ENCODE measurements at places on chromosomes 16 and 17.

- DNase-seq, result no peak
Measured at GRCh38 chr16:27318392-27319256, 4.8 kb downstream of the IL4R start.

- peak; percentile 61 for DNase-seq
Measured at GRCh38 chr16:58020628-58021521, 4.7 kb upstream of the MMP15 start.

- DNase-seq, result no peak
Measured at GRCh38 chr17:75142236-75142971, 10.9 kb upstream of the NT5C start.

GRCh38 chr16:9469512-9469911 lies 378.1 kb downstream of the HAPSTR1 start:
- DNase-seq, result no peak

- no peak for DNase-seq
Measured at GRCh38 chr17:42766124-42766523, 5.1 kb downstream of the RAMP2 start.

- no peak for DNase-seq
Measured at GRCh38 chr16:19666477-19666876, 51.5 kb downstream of the KNOP1 start.

DNA sequence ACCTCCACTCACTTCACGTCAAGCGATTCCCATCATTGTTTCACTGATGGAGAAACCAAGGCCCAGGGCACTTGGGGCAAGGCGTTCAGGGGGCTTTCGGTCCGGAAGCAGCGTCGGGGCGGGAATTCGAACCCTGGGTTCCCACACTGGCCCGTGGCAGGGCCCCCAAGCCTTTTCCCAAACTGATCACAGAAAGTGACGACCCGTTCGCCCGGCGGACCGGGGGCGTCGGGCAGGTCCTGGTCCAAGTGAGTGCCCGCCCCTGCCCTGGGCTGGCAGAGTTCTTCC lies 856 bp upstream of the MON1B start:
- no peak for DNase-seq

DNA sequence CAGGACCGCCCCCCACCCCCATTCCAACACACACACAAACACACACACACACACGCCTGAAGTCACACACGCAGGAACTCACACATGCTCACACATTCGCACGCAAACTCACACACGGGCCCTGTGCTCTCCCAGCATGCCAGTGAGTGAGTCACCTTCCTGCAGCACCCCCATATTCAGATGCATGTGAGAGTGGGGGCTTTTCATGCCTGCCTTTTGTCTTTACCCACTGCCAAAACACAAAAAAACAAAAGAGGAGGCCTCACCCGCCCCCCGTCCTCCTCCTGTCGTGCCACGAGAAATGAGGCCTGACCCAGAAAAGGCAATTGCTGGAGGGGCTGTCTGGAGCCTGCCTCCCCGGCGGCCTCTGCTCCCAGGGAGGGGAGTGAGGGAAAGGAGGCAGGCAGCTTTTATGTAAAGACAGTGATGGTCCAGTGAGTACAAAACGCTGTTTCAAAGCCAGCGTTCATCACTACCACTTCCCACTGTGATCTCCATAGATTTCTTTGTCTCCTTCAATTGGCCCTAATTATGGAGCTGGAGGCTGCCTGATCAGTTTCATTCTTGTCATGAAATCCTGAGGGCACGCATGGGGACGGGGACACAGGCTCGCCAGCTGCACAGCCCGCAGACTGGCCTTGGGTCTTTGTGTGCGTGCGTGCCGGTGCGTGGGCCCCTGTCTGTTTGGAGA lies 29.5 kb upstream of the GSE1 start:
- DNase-seq, result no peak

GRCh38 chr17:76695059-76695831 lies 15.5 kb downstream of the MXRA7 start:
- no peak for DNase-seq

GRCh38 chr17:13362341-13363122 lies 239.2 kb downstream of the HS3ST3A1 start:
- DNase-seq, result no peak

- DNase-seq, result no peak
Measured at GRCh38 chr17:39144416-39144840, 7.0 kb downstream of the PLXDC1 start.

DNA sequence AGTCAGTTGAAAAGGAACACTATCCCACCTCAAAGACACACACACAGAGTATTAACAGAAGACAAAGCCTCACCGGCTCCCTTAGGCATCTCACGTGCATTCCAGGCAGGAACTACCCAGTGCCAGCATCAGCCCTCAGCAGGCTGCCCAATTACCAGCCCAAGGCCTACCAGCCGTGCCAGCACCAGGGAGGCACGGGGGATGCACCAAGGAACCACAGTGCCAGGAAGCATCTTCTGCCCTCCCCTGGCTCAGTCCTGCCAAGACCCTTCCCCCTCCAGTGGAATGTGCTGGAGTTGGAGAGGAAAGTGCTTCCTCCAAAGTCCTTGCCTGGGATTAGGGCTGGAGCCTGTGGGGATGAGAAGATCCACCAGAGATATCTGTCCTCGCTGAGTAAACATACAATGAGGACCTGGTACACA lies 11.0 kb upstream of the KRT19 start:
- no peak for DNase-seq

DNA sequence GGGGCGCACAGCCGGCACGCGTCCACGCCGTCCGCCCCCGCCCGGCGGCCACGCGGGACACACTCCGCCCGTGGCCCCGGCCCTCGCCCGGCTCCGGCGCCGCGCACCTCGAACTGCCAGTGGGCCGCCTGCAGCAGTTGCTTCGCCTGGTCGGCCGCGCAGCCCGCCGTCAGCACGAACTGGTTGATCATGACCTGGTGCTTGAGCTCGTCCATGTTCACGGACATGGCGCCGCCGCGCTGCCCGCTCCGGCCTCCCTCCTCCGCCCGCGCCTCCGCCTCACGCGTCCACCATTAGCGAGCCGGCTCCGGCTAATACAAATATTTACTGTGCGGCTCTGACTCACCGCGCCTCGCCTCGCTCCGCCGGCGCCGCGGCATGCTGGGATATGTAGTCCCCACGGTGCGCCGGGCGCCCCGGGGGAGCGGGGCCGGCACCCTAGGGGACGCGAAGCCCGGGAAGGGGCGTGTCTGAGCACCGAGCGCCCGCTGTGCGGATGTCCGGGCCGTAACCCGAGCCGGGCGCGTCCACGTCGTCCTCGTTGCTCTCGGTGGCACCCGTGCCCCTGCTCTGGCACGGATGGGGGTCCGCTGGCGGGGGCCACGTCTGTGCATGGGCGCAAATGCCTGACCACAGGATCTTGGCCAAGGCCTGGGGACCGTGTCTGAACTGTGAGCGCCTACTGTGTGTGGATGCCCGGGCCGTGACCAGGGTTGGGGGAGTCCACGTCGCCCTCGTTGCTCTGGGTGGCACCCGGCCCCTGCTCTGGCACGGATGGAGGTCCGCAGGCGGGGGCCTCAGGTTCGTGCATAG lies at the start of gene UBALD1:
UBALD1 (minus strand) TSS at position 318 of the 813 bp plus-strand sequence; CDS start at position 227, 91 bp downstream.
- peak; percentile 83 for DNase-seq

DNA sequence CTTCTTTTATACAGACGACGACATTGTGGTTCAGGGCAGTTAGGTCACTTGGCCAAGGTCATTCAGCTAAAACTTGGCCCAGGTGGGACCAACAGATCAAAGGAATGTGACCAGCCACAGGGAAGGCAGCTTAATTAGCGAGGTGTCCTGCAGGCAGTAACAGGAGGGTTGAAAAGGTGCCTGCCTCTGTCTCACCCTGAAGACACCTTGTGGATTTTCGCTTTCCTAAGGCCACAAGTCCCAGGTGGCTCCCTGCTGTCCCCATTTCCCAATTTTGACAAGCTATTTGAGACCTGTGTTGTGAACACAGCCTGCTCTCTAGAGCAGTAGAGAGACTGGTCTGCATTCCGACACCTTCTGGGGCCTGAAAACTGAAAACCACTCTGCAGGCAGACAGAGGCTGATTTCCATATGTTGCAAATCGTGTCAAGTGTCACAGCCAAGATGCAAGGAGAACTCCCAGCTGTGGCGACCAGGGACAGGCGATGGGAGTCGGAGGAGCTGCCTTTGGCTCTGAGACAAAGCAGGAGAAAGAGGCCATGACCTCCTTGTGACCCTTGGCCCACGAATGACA lies 593.1 kb upstream of the CDH5 start:
- DNase-seq, result no peak

- DNase-seq, result peak; percentile 55
Measured at GRCh38 chr16:728131-728889, 1.4 kb downstream of the HAGHL start.

- no peak for DNase-seq
Measured at GRCh38 chr17:13078591-13079385, 61.0 kb upstream of the ELAC2 start.

DNA sequence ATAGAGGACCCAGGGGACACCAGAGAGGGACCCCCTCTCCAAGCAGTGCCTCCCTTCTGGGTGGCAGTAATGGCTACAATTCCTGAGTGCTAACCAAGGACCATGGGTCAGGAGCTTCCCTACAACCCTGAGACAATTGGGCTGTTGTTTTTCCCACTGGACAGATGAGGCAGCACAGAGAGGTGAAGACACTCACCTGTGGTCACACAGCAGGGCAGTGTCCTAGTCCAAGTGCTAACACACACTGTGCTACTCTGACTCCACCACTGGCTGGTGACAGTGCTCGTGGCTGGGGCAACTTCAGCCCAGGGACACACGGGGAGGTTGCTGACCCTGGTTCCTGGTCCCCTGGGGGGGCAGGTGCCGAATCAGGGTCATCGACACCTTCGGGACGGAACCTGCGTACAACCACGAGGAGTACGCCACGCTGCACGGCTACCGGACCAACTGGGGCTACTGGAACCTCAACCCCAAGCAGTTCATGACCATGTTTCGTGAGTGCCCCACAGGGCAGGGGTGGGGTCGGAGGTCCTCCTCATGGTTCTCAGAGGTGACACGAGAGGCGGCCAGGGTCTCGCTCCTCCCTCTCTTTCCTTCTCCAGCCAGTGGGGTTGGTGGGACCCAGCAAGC lies 58.1 kb downstream of the MGAT5B start:
- DNase-seq, result no peak

DNA sequence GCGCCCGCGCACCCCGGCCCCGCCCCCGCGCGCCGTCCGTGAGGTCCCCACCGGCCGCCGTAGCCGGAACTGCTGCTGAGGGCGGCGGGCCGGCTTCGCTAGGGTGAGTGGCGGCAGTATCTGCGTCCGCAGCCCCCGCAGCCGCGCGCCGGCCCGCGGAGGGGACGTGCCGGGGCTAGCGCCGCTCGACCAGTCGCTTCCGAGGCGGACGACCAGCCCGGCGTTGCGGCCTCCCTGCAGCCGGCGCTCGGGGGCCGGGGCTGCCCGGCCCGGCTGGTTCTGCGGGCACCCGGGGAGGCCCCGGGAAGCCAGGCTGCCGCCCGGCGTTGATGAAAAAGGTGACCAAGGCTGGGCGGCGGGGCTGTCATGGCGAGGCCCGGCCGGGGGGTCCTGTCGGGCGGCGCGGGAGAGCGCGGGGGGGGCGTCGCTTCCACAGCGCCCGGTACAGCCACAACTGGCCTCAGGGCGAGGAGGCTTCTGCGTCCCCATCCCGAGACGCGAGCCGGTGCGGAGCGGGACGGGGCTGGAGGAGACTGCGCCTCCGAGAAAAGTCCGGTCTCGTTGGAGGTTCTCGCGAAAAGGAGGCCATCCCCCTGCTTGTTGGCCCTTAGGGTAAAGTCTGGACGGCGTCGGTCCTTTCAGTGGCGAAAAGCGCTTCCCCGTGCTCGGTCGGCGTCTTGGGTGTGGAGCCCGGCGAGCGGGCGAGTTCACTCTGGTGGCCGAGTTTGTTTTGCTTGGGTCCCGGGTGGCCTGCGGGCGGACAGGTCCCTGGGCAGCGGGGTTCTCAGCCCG lies at the start of gene CRAMP1:
CRAMP1 (plus strand) TSS at position 41 of the 792 bp plus-strand sequence. CDS start 2,280 bp downstream, outside the sequence.
- DNase-seq, result peak; percentile 29

DNA sequence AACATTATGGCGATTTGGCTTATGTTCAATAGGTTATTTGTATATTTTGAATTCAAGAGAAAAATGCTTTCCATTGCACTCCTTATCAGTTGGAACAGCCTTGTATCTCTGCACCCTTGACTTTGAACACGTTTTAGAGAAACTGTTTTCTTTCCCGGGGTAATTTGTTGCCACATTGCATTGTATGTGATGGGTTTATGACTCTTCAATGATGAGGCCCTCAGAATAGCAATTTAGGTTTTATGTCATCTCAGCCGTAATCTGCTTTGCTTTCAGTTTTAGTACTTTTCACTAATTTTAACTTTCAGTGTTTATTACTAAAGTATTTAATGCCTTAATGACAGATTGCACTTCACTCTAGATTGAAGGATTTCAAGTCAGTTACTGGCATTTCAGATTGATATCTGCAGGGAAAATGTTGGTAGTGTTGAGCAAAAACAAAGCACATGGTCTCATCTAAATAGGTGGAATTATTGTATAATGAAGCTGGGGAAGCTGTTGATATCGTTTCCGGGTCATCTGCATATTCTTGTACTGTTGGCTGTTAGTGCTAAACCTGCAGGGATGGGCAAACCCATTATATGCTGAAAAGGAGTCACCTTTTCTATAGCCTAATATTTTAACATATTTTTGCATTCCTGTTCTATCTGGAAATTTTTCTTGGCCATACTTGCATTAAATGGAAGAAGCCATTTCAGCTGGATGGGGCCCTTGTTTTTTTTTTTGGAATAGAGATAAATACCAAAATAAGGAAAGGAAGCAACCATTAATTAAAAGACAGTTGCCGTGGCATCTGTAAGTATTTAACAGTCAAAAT lies 2.0 kb downstream of the LUC7L3 start:
- peak; percentile 31 for DNase-seq

DNA sequence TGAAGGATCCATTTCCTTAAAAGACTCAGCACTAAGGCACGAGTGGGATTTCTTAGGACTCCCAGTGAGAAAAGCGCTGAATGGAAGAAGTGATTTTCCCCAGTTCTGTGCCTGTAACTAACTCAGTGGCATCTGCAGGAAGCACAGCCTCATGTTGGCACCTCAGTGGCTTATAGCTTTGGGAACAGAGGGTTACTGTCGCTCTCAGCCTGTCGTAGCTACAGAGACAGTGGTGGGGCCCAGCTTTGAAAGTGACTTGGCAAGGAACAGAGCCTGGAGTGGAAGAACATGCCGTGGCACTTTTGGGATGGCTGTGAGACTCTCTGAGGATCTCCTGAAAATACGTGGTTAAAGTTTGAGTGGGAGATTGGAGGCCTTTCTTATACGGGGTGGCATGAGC lies 242.4 kb upstream of the MYOCD start:
- no peak for DNase-seq

- DNase-seq, result no peak
Measured at GRCh38 chr17:54947396-54947795, 21.1 kb downstream of the COX11 start.

GRCh38 chr16:28913946-28914724 lies 10.9 kb downstream of the RABEP2 start:
- no peak for DNase-seq

DNA sequence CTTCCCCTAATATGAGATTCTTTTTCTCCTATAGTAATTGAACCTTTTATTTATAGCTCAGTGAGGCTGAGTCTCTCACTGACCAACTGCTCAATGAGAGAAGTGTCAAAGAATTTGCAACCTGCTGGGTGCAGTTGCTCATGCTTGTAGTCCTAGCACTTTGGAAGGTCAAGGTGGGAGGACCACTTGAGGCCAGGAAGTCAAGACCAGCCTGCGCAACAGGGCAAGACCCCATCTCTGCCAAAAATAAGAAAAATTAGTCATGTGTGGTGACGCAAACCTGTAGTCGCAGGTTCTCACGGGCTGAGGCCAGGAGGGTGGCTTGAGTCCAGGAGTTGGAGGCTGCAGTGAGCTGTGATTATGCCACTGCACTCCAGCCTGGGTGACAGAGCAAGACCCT lies 30.9 kb upstream of the CRYBA1 start:
- no peak for DNase-seq

- DNase-seq, result peak; percentile 98
Measured at GRCh38 chr17:77124192-77124889, 16.4 kb upstream of the SEC14L1 start.

Measured in endothelial cell of umbilical vein (primary cell).